ENCODE measurements at places on chromosomes 6 and 20. TPM values are rescaled to one million over a fixed set of nuclear protein-coding genes. Genes with fewer than 3 reads are reported as not detected.
A peak's percentile ranks its signal among the peaks of the same experiment; 100 is the strongest.

Gene PLEKHG1
- total RNA-seq, result 16.4 TPM

Gene COL9A1
- total RNA-seq, result 0.47 TPM

Gene ZFP57
- not detected for total RNA-seq

Gene HTR1E
- total RNA-seq, result not detected

DNA sequence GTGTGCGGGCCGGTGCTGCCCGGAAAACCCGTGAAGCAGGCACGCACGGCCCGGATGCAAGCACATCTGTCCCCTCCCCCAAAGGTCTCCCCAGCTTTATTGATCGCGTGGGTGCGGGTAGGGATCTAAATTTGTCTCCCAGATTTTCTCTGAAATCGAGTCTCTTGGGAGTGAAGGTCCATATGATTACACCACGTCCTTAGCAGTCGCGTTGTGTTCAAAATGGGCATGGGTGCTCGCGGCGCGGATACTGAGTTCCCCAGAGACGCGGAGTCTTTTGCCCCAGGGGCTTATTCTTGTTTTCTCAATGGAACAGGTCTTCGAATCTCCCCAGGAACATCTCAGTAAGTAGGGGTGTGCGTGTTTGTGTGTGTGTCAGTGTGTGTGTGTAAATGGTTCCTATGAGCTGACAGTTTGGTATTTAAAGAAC is 2.8 kb upstream of the ZNF292 start:
- peak overlapping the region; percentile 91 for H3K27ac ChIP-seq
- H3K4me3 ChIP-seq, result peak overlapping the region; percentile 72
- H3K27me3 ChIP-seq, result no peaks in the 10 kb centered on the region
- DNase-seq, result no peak
- H3K4me1 ChIP-seq, result peaks cover 39% of the 10 kb centered on the region

DNA sequence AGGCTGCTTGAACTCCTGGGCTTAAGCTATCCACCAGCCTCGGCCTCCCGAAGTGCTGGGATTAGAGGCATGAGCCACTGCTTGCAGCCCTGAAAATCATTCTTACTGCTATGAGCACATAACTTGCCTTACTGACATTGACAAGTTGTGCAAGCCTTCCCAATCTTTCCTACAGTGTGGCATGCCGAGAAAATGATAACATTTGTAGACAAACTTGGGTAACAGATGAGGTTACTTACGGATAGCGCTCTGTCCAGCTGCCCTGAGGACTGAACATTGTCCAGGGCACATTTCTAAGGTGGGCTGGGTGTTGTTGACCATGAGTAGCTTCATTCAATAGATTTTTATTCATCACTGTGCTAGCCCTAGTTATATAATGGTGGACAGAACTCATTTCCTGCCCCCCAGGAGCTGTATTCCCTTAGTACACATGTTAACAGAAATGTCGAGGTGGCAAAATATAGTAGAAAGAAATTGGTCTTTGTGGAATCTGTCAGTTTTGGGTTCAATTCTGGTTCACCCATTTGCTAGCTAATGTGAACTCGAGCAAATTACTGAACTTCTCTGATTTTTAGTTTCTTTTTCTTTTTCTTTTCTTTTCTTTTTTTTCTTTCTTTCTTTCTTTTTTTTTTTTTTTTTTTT is 118.4 kb upstream of the AKIRIN2 start:
- no peak overlapping the region for H3K4me3 ChIP-seq
- H3K27ac ChIP-seq, result no peak overlapping the region
- peaks cover 6% of the 10 kb centered on the region for H3K4me1 ChIP-seq
- DNase-seq, result no peak

DNA sequence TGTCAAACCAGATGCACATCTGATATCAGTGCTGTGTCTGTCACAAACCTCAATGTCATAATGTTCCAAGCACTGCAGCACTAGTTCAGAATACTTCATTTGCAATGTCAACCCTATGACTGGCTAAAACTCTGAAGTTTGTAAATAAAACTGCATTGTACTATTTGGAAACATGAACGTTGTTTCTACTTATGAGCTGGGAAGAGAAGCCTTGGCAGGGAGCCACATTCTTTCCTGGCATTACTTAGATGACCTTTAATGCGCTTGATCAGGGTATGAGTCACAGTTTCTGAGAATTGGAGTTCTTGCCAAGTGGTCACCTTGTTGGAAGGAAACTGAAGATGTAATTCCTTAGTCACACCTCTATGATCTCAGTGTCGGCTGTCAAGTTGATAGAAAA is 664.8 kb upstream of the MMS22L start:
- no peaks in the 10 kb centered on the region for H3K36me3 ChIP-seq
- no peak overlapping the region for H3K27ac ChIP-seq
- no peak for DNase-seq
- H3K27me3 ChIP-seq, result no peaks in the 10 kb centered on the region
- peaks cover 6% of the 10 kb centered on the region for H3K4me1 ChIP-seq

- no peak overlapping the region for H3K27ac ChIP-seq
- no peaks in the 10 kb centered on the region for H3K4me1 ChIP-seq
- no peaks in the 10 kb centered on the region for H3K27me3 ChIP-seq
Measured at GRCh38 chr6:116265041-116265829, 11.4 kb upstream of the TSPYL4 start.

GRCh38 chr20:45010399-45010828 is 44.1 kb downstream of the STK4 start:
- H3K27ac ChIP-seq, result no peak overlapping the region

DNA sequence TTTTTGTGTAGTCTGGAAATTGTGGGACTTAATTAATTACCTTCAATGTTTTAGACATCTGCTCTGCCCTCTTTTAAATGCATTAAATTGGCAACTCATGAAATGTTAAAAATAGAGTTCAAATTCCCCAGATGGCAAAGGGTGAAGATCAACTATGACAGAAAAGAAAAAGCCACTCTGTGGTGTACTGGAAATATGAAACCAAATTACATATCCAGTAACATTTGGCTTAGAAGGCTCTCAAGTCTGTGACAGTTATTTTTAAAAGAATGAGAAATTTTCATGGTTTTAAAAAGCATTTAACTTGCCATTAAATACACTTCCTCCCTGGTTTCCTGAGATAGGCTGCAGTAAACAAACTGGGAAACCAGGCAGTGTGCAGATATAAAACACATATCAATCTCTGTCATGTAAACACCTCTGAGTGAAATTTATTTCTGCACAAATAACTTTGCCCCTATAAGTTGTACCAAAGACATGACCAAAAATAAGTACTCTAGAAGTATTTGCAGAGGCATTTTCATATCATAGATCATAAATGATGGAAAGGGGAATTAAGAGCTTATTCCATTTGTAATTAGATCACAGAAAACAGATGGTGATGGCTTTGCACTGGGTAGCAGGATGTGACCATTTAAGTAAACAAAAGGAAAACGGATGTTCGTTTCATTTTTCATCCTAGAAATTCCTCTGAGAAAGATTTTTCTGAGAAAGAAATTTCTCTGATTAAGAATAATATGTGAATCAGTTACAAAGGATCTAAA is 360.1 kb downstream of the SAMD5 start:
- no peaks in the 10 kb centered on the region for H3K27me3 ChIP-seq
- H3K36me3 ChIP-seq, result no peaks in the 10 kb centered on the region
- peaks cover 8% of the 10 kb centered on the region for H3K4me1 ChIP-seq
- no peak for DNase-seq
- peak overlapping the region; percentile 12 for H3K27ac ChIP-seq
- no peak overlapping the region for H3K4me3 ChIP-seq
